ENCODE measurements at places on chromosomes 12 and 14.

- peak; percentile 22 for DNase-seq
Observed at GRCh38 chr12:20423557-20423956, 55.2 kb downstream of the PDE3A start.

GRCh38 chr14:104930526-104931303 lies 6.0 kb downstream of the PLD4 start:
- no peak for DNase-seq

GRCh38 chr12:115370650-115371049 lies 686.7 kb upstream of the TBX3 start:
- no peak for DNase-seq

GRCh38 chr12:89574736-89575208 lies 48.9 kb upstream of the POC1B start:
- DNase-seq: peak; percentile 78

GRCh38 chr12:31249356-31249755 lies 76.6 kb downstream of the SINHCAF start:
- DNase-seq: no peak

DNA sequence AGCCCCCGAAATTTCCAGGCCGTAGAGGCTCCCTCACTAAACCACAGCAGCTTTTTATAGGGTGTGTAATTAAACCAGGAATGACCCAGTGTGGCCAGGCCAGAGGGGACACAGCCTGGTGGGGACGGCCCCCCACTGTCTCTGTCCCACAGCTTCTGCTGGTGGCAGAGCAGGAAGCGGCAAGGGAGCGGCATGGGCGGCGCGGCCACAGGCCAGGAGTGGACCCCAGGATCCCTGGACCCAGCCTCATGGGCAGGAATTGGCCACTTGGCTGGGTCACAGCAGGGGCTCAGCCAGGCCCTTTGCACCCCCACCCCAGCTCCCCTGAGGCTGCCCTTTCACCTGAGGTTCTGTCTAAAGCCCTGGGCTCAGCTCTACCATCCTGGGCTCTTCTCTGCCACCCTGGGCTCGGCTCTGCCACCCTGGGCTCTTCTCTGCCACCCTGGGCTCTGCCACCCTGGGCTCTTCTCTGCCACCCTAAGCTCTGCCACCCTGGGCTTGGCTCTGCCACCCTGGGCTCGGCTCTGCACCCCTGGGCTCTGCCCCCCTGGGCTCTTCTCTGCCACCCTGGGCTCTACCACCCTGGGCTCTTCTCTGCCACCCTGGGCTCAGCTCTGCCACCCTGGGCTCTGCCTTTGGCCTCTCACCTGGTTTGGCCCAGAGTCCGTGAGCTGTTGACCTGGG lies 39.3 kb downstream of the FBRSL1 start:
- DNase-seq: no peak

- no peak for DNase-seq
Observed at GRCh38 chr12:1611803-1612572, 17.0 kb upstream of the WNT5B start.

DNA sequence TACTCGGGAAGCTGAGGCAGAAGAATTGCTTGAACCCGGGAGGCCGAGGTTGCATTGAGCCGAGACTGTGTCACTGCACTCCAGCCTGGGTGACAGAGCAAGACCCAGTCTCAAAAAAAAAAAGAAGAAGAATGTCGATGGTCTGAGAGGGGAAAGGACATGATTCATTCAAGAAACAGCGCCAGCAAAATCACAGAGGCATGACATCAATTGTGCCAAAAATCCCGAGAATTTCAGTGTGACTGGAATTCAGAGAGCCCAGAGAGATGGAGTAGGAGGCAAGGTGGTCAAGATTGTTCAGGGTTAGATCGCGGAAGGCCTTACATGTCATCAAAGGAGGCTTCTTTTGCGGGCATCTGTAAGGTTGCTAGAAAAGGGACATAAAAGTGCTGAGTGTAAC lies 483.3 kb downstream of the VRK1 start:
- no peak for DNase-seq

- no peak for DNase-seq
Observed at GRCh38 chr12:59911516-59911915, 315.7 kb downstream of the SLC16A7 start.

- DNase-seq: no peak
Observed at GRCh38 chr14:83251402-83251801, 1717.7 kb upstream of the SEL1L start.

GRCh38 chr12:107843351-107844311 lies 69.1 kb downstream of the ASCL4 start:
- peak; percentile 11 for DNase-seq

- no peak for DNase-seq
Observed at GRCh38 chr14:93333631-93334103, 831 bp upstream of the BTBD7 start.

DNA sequence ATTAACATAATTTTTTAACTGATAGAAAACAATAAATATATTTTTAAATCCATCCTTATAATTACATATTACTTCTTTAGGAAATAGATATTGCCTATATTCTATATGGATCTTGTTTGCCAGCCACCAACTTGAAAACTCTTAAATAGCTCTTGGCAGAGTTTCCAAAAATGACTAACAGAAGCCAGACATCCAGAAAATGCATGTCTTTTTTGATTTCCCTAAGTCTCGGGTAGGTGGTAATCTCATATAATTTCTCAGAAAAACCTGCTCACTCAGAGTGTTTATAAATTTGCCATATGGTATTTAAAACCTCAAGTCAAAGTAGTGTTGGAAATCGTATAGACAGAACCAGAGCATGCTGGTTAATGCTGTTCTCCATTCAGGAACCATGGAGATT lies 360.4 kb upstream of the FOXG1 start:
- no peak for DNase-seq

- no peak for DNase-seq
Observed at GRCh38 chr14:77055306-77055705, 26.8 kb upstream of the IRF2BPL start.

GRCh38 chr12:2813214-2814185 lies 1.0 kb downstream of the ITFG2 start:
- peak; percentile 71 for DNase-seq

DNA sequence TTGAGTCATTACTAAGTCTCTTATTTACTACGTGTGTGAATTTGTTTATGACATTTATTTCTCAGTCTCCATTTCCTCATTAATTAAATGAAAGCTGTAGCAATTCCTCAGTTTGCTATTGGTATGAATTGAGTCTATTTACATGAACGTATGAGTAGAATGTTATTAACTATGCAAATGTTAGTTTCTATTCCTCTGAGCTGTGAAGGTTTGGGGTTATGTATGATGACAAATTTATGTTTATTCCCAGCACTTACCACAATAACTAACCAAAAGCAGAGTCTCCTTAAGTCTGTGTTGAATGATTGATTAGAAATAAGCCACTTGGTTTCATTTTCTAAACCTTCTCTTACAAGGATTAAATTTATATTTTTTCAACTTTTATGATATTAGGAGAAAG lies 1340.9 kb downstream of the FSCB start:
- DNase-seq: no peak

DNA sequence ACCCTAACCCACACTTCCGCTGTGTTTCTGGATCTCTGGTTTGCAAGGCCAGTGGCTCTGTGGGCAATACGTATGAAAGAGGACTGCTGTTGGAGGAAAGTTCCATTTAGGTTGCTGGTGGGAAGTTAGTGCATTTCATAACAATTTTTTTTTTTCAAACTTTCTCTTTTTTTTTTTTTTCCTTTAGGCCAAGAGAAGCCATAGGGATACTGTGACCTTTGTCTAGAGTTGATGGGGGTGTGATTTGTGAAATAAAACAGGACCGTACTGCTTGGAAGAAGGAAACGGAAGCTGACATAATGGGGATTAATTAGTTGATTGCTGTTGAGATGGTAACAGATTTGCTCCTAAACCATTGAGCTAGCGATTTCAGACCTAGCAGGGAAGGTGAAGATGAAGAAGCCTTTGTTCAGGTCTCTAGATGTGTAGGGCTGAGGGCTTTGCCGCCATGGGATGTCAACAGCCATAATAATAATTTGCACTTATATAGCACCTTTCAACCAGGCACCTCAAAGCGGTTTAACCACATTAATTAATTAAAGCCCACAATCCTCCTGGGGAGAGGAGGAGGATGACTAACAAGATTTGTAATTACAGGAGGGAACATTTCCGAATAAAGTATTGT lies 315.3 kb downstream of the ZFP36L1 start:
- DNase-seq: no peak

DNA sequence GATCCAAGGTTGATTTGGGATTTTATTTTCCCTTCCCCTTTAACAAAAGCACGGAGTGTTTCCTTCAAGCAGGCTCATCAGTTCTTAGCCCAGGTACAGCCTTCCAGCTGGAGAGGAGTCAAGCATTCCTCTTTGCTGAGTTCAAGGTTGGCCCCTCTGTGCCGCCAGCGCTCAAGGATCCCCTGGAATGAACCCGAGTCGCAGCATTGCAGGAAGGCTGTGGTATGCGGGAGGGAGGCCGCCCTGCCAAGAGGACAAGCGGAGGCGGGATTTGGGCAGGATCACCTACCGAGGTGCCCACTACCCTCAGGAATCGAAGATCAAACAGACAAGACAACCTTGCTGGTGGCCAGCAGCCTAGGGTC lies 53.9 kb upstream of the NCOR2 start:
- no peak for DNase-seq

DNA sequence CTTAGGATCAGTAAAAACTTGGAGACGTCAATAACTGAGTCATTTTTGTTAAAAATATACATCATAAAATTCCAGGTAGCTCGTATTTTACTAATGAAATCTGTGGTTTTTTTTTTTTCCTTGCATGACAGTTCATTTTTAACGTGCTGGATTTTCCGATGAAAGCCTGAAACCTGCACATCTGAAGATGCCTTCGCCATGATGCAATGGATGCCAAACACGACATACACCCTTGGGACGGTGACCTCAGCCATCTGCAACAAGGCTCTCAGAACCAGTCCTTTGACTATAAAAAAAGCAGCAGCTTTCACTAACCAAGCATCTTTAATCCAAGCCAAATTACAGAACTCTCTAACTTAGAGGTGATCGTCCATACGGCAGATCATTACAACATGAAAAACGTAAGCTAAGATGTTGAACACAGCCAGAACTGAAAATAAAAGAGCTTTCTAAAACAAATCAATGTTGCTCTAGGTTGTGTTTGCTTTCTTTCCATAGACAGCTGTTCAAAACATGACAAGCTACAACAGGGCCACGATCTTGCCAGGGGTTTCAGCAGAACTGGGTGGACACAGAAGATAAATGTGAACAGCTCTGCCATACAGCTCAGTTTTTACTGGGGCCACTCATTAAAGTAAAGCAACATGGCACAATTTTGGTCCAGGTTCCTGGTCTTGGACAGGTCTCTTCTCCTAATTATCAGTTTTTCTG lies 7.8 kb downstream of the NIN start:
- DNase-seq: peak; percentile 18

- no peak for DNase-seq
Observed at GRCh38 chr12:53258541-53259539, 9.3 kb upstream of the ESPL1 start.

- DNase-seq: no peak
Observed at GRCh38 chr12:95784915-95785314, 5.6 kb downstream of the NTN4 start.

- peak; percentile 97 for DNase-seq
Observed at GRCh38 chr14:77000340-77001270, 27.9 kb downstream of the IRF2BPL start.

GRCh38 chr14:39568809-39569538 lies 136.7 kb upstream of the FBXO33 start:
- DNase-seq: no peak

- peak; percentile 88 for DNase-seq
Observed at GRCh38 chr12:130765186-130765659, 49.1 kb upstream of the RIMBP2 start.

- no peak for DNase-seq
Observed at GRCh38 chr14:90440021-90440451, 43.2 kb downstream of the CALM1 start.

DNA sequence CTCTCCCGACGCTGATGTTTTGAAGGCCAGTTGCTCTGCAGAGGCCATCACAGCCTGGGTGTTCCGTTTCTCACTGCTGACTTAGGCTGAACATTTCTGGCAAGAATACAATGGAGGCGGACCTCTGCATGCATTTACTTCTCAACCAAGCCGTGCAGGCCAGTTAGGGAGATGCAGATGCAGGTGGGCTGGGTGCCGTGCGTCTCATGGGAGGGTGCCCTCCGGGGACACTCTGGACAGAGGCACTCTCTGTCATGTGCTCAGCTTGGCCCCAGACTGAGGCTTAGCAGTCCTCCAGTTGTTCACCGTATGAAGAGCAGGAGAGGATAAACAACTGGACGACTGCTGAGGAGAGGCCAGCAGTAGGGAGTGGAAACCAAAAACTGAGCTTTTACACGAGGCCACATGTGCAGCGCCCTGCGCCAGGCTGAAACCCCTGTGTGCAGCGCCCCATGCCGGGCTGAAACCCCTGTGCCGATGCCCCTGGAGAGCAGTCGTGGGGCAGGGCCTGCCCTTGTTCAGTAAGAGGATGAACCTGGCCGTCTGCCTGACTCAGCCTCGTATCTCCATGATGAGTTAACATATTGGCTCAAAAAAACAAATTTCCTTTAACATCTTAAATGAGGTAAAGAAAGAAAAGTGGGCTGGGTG lies 32.3 kb downstream of the DDX51 start:
- no peak for DNase-seq

- DNase-seq: no peak
Observed at GRCh38 chr14:100549834-100550625, 37.2 kb downstream of the BEGAIN start.

GRCh38 chr12:75478116-75478794 lies 2.3 kb upstream of the GLIPR1 start:
- DNase-seq: peak; percentile 90

- DNase-seq: peak; percentile 56
Observed at GRCh38 chr12:50514526-50515276, 9.9 kb downstream of the DIP2B start.

DNA sequence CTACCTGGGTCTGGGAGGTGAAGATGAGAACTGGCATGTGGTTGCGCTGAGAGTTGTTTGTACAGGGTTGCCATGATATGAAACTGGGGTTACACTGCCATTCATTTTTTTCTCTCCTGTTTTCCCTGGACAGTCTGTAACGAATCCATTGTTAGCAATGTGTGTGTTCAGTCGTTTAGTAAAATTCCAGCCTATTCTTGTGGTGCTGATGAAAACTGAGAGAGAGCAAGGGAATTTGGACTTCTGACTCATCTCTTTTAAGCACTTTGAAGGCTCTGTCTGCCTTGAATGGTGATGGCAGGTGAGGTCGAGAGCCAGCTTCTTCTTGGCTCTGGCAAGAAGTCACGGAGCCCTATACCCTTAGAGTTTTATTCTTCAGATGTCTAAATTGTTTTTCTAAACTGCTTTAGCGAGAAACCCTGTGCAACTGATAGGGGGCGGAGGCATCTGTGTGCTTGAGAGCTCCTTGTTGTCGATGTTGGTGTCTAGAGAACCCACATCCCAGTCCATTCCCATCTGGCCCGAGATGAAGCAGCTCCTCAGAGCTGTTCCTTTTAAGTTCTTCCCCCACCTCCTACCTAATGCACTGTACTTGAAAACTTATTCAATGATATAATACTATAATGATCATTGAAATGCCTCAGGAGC lies 204.4 kb downstream of the TMX1 start:
- DNase-seq: no peak

GRCh38 chr12:120327593-120327992 lies at the start of gene PLA2G1B:
TSS of gene PLA2G1B (minus strand) at chr12:120327779. CDS start at chr12:120327753, 26 bp downstream.
- DNase-seq: no peak

Measured in common myeloid progenitor, CD34-positive (primary cell).